ENCODE measurements at places on chromosomes 1 and 21.

DNA sequence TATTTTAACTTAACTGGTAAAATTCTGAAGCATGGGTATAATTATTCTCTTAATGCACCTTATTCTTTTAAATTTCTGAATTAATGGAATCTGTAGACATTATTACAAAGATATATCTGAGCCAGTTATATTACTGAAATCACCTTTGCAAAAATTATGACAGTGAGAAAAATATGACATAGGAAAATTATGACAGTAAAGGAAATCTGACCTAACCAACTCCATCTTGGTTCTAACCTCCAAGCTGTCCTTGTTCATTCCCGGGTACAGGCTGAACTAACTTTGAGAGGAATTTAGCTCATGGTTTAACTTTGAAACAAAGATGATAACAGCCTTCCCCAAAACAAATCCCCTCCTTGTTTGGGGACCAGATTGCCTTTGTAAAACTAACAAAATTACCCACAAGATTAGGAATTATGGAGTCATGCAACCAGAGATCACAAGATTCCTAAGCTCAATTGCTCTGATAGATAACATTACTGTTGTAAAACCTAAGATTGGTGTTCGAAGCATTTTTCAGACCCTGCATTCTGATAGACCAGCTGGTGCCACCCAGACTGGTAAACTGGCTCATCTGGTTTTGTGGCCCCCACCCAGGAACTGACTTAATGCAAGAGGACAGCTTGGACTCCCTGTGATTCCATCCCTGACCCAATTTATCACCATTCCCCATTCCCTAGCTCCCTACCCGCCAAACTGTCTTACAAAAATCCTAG, 9.4 kb upstream of the CD55 start:
- DNase-seq, result no peak

DNA sequence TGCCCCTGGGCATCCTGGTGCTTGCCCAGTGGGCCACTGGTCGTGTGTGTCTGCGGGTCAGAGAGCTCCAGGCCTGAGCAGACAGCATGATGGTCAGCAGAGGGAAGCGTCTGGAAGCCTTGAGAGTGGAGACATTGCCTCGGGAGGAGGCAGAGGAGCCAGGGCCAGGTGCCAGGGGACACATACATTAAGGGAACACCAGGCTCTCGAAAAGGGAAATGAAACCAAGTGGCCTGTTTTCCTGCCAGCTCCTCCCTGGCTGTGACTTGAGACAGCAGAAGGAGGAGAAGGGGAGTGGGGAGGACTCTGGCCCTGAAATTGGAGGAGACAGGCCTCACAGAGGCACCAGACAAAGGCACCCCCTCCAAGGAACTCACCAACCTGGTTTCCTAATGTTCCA, 62.4 kb upstream of the LRP8 start:
- no peak for DNase-seq

DNA sequence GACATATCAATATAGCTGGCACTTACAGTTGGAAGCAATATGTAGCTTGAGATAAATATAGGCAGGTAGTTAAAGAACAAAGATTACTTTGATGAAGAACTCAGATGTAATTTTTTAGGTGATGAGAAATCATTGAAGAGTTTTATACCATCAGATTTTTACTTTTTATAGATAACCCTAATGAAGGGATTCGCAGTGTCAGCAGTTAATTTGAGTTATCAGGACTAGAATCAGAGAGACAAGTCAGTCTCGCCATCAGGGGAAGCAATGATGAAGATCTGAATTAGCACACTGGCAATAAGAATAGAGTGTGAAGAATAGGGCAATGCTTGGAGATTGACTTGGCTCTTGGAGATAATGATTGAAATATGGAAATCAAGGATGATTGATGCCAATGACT, 342.5 kb downstream of the PDE4B start:
- no peak for DNase-seq

DNA sequence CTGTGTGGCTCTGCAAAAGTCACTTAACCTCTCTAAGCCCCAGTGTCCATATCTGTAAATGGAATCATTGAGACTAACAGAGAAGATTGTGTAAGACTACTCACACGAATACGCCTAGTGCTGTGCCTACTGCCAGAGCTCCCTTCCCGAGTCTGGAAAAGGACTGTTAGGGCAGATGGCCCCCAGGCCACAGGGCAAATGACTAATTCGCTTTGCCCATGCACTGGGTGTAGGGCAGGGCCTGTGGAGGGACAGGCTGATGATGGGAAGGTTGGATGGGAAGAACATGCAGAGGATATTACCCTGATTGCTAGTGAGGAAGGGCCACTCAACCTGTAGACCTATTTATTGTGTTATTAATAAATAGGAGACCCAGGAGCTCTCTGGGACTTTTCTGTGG, 4.2 kb upstream of the GPR61 start:
- DNase-seq, result no peak

DNA sequence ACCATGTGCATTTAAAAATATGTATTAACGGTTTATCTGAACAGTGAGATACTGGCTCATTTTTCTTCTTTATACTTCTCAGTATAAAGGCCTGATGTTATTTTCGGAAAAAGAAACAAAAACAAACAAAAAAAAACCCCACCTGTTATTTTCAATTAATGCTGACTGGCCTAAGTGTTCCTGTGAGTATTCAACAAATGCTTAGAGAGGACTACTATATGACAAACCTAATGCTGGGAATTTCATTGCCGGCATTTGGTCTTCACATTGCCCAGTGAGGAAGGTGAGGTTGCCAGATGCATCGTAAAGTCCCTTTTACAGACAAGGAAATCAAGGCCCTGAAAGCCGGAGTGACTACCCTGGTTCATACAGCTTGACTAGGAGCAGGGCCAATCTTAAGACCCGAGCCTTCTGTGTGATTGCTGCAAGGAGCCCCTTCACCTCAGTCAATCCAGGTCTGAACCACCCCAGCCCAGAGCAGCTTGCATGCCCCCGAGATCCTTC, 599 bp downstream of the MRPL24 start:
- DNase-seq, result no peak

- peak; percentile 95 for DNase-seq
Measured at GRCh38 chr1:165630629-165631341, at the start of gene MGST3. Gene MGST3, plus strand, starts transcription at chr1:165631234. Its CDS starts 18,614 bp downstream, at chr1:165649848.

- no peak for DNase-seq
Measured at GRCh38 chr1:117964290-117965038, 34.9 kb downstream of the WDR3 start.

DNA sequence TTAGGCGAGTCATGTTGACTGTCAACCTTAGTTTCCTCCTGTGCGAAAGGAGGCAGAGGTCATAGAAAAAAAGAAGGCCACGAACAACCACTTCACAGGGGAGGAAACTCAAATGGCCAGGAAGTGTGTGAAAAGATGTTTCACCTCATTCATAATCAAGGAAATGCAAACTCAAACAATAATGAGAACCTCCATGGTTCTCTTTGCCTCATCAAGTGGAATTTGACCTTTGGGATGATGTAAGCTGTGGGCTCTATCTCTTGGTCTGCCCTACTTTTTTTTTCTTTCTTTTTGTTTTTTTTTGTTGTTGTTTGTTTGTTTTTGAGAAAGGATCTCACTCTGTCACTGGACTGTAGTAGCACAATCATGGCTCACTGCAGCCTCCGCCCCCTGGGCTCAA, 55.9 kb upstream of the GRHL3 start:
- no peak for DNase-seq

DNA sequence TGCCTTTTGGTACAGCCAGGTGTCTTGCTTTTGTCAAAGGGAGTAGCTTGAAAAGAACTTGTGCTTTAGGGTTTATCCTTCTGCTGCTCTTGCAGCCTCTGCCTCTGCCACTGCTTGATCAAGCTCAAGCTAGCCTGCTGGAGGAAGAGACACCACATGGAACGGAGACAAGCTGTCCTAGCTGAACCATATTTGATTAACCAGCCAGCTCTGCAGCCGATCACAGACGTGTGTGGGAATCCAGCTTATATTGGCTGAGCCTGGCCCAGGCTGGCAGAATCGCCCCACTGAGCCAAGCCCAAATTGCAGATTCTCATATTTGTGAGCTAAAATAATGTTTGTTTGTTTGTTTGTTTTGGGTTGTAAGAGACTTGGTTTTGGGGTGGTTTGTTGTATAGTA, 18.7 kb upstream of the FAM78B start:
- no peak for DNase-seq

- no peak for DNase-seq
Measured at GRCh38 chr1:47686731-47687630, 249.1 kb downstream of the FOXD2 start.

- DNase-seq, result no peak
Measured at GRCh38 chr1:205396967-205397616, 24.8 kb downstream of the LEMD1 start.

GRCh38 chr1:192443616-192444015, 126.8 kb downstream of the RGS21 start:
- no peak for DNase-seq

All from stimulated activated CD4-positive, alpha-beta T cell treated with anti-CD3 and anti-CD28 coated beads, Interleukin-4, amount 100 ng/mL, for 4 hours (primary cell).